ENCODE measurements at places on chromosomes 4 and X.

- H3K4me1 ChIP-seq: no peaks in the 10 kb centered on the region
- DNase-seq: no peak
- H3K4me3 ChIP-seq: no peak overlapping the region
- H3K27me3 ChIP-seq: peaks cover 13% of the 10 kb centered on the region
- no peaks in the 10 kb centered on the region for H3K36me3 ChIP-seq
Measured at GRCh38 chr4:140833280-140833679, 77.1 kb upstream of the TBC1D9 start.

DNA sequence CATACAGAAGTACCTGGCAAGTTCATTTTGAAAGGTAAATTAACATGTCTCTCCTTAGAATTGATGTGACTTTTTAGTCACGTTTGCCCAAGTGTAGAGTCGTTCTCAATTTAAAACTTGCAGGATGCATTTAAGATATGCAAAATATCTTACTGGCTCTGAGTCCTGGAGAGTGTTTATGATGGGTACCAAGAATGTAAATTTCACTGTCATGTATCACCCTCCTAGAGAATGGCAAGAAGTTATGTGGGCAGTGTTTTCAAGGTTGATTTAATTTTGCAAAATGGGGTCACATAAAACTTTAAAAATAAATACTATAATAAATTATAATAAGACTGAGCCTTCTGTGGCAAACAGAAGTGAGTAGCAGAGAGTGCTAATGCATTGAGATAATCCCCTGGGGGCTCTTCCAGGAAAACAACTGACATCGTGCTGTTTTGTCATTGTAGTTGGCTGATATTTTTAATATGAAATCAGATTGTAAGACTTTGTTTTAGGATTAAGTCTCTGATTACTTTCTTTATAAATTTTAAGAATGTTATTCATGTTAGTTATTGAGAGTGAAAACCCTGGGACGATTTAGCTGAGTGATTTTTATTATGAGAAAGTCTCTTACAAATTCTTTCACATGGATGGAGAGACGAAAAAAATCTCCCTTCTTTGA, 103.0 kb downstream of the AFF1 start:
- no peaks in the 10 kb centered on the region for H3K27me3 ChIP-seq
- no peak overlapping the region for H3K27ac ChIP-seq
- DNase-seq: no peak
- H3K4me1 ChIP-seq: peaks cover 60% of the 10 kb centered on the region
- no peak overlapping the region for H3K4me3 ChIP-seq
- H3K36me3 ChIP-seq: peaks cover 4% of the 10 kb centered on the region

DNA sequence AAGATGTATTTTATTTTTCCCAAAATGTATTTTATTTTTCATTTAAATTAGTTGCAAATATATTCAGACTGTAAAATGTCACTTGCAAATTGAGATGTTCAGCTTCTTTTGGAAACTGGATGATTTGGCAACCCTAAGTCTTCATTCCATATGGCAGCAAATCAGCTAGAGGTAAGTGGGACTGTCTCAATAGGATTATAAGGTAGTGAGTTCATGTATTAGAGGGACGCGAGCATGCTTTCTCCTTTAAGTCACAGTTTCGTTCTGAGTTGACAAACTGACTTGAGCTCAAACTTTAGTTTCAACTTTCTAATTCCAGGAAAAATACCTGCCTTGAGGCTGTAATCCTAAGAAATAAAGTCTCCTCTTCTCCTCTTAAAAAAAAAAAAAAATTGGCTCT, 44.2 kb upstream of the TMEM131L start:
- H3K27ac ChIP-seq: no peak overlapping the region
- H3K36me3 ChIP-seq: no peaks in the 10 kb centered on the region
- peaks cover 26% of the 10 kb centered on the region for H3K4me1 ChIP-seq

GRCh38 chrX:107447642-107448041, 1.8 kb upstream of the FRMPD3 start:
- H3K4me1 ChIP-seq: peaks cover 16% of the 10 kb centered on the region
- H3K27ac ChIP-seq: no peak overlapping the region
- H3K36me3 ChIP-seq: no peaks in the 10 kb centered on the region
- H3K27me3 ChIP-seq: peaks cover 40% of the 10 kb centered on the region
- H3K4me3 ChIP-seq: no peak overlapping the region
- DNase-seq: no peak

- no peak overlapping the region for H3K27ac ChIP-seq
- no peaks in the 10 kb centered on the region for H3K36me3 ChIP-seq
- H3K27me3 ChIP-seq: no peaks in the 10 kb centered on the region
- H3K4me3 ChIP-seq: no peak overlapping the region
- H3K4me1 ChIP-seq: no peaks in the 10 kb centered on the region
Measured at GRCh38 chr4:5572114-5572513, 136.2 kb downstream of the EVC2 start.
